ENCODE measurements at places on chromosomes 12 and 14. TPM values are rescaled to one million over a fixed set of nuclear protein-coding genes. Genes with fewer than 3 reads are reported as not detected.

Gene KLRC2
- 0.71 TPM for total RNA-seq

Gene OR6C3
- total RNA-seq, result not detected

Gene ALKBH1
- 11.7 TPM for total RNA-seq

DNA sequence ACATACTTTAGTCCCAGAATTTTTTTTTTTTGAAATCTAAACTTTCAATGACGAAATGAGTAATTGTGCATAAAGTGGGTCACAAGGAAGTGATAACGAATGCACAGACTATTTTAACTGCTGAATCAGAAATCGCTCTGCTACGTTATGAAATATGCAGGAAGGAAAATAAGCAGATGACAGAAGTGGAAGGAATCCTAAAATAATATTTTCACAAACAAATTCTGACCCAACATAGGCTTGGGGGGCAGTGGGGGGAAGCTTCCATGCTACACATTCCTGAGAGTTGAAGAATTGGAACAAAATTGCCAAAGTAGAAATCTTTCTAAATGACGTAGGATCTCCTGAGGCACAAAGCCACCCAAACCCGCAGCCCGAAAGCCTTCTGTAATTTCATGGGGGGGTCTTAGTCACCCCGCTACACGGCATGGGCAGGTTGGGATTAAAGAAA is 89.6 kb downstream of the ARF6 start:
- no peak for DNase-seq
- H3K4me3 ChIP-seq, result no peak overlapping the region
- no peaks in the 10 kb centered on the region for H3K27me3 ChIP-seq
- H3K4me1 ChIP-seq, result peaks cover 4% of the 10 kb centered on the region

- no peak overlapping the region for H3K27ac ChIP-seq
- no peaks in the 10 kb centered on the region for H3K36me3 ChIP-seq
- no peaks in the 10 kb centered on the region for H3K27me3 ChIP-seq
These were observed 18.1 kb upstream of the SPPL3 start for GRCh38 chr12:120922279-120922678.

Gene GLIPR1L1
- not detected for total RNA-seq
